ENCODE measurements at places on chromosomes 12 and 14.

DNA sequence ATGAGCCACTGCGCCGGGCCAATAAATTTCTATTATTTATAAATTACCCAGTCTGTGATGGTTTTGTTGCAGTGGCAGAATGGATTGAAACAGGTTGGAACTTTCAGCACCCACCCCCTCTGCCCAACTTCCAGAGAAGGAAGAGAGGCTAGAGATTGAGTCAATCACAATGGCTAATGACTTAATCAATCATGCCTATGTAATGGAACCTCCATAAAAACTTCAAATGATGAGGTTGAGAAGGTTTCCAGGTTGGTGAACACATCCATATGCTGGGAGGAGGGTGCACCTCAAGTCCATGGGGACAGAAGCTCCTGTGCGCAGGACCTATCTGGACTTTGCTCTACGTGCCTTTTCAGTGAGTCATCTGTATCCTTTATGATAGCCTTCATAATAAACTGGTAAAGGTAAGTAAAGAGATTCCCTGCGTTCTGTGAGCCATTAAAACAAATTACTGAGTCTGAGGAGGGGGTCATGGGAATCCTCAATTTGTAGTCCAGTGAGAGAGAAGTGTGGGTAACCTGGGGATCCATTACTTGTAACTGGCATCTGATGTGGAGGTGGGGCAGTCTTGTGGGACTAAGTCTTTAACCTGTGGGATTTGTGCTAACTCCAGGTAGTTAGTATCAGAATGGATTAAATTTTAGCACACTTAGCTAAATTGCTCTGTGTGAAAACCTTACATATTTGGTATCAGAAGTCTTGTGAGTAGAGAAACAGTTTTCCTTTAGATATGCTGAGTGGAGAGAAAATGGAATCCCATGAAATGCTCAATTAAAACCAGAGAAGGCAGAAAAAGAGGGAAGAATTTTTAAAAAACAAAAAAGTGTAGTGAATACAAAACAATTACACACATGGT is 11.7 kb upstream of the NGDN start:
- no peak for DNase-seq

DNA sequence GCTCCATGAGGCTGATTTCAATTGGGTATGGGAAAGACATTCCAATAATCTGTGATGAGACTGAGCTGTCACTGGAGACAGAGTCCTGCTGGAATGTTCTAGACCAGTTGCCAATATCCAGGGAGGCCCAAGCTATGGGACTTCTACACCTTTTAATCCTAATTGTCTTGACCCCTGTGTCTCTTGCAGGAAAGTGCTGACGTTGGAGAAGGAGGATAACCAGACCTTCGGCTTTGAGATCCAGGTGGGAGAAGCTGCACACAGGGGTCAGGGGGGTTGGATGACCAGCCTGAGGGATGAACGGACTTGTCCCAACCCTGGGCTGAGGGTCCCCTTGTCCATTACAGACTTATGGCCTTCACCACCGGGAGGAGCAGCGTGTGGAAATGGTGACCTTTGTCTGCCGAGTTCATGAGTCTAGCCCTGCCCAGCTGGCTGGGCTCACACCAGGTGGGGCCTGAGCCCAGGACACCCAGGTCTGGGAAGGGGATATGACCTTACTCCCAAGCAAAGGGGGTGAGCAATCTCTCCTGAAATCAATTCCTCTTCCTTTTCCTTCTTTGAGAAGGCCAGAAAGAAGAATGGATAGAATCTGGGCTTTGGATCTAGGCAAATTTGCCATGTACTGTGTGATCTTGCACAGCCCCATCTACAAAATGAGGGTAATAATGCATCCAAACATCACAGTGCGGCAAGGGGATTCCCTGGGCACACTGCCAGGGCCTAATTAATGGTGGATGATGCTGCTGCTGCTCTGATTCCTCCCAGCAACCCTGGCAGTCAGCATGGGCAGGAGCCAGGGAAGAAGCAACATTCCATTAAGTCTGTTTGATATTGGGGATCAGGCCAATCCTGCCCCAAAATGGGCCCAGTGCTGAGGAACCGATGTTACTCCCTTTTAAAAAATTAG is 4.2 kb downstream of the TAMALIN start:
- no peak for DNase-seq

- no peak for DNase-seq
Measured at GRCh38 chr12:13023811-13024530, 20.2 kb upstream of the FAM234B start.

DNA sequence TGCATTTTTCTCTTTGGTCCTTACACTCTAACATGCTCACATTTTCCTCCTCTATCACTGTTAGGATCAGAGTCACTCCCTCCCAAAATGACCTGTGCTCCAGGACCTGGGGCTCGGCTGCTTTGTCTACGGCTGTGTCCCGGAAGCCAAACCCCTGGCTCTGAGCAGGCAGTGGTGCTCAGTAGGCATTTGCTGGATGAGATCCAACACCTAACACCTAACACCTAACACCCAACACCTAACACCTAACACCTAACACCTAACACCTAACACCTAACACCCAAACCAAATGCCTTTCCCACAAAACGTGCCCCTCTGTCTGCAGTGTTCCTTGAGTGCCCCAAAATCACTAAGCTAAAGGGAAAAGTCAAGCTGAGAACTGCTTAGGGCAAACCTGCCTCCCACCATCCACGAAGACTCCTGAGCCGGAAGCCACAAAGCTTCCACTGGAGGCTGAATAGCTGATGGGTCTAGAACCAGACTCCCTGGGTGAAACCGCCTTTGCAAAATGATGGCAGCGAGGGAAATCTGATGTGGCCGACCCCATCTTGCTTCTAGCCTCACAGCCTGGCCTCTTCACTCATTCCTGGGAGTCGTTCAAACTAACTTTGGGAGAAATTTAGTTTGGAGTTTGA is 29.2 kb downstream of the HSP90AA1 start:
- no peak for DNase-seq

- DNase-seq: no peak
Measured at GRCh38 chr12:101172316-101172715, 37.7 kb downstream of the SLC5A8 start.

DNA sequence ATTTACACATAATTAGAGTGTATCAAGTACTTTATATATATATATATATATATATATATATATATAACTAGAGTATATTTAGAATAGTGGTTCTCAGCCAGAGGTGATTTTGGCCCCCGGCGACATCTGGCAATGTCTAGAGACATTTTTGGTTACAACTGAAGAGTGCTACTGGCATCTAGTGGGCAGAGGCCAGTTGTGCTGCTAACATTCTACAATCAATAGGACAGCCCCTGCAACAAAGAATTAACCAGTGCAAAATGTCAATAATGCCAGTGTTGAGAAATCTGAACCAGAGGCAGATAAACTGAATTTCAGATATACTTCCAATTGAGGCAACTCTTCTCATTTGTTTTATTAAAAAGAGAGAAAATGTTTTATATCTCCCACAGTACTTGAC is 8.9 kb downstream of the GTF2A1 start:
- DNase-seq: peak; percentile 9

GRCh38 chr12:95733141-95733825 is 57.3 kb downstream of the NTN4 start:
- DNase-seq: peak; percentile 59
